ENCODE measurements at places on chromosomes 3 and 15. TPM values are rescaled to one million over a fixed set of nuclear protein-coding genes. Genes with fewer than 3 reads are reported as not detected.

DNA sequence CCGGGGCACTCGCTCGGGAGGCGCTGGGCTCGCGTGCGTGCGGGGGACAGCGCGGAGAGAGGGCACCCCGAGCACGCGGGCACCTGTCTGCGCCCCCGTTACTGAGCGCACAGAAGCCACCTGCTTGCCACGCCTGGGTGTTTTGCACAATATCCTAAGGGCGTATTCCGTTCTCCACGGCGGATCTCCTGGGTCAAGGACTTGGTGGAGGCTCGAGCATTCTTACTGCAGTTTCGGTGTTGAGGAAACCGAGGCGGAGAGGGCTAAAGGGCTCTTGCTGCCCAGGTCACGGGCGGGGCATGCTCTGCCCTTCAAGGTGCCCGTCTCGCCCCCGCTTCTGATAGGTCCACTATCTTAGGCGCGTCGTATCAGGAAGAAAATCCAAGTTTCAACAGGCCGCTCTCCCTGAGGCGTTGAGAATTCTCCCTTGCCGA is 526 bp downstream of the GPD1L start:
- peaks cover 23% of the 10 kb centered on the region for H3K4me1 ChIP-seq
- peak overlapping the region; percentile 59 for H3K27ac ChIP-seq
- DNase-seq = peak; percentile 21
- no peaks in the 10 kb centered on the region for H3K36me3 ChIP-seq
- H3K27me3 ChIP-seq = no peaks in the 10 kb centered on the region

GRCh38 chr3:131114256-131114655 is 87.6 kb downstream of the NEK11 start:
- no peak overlapping the region for H3K4me3 ChIP-seq
- H3K36me3 ChIP-seq = no peaks in the 10 kb centered on the region
- no peaks in the 10 kb centered on the region for H3K27me3 ChIP-seq
- H3K4me1 ChIP-seq = no peaks in the 10 kb centered on the region
- DNase-seq = no peak

- DNase-seq = no peak
- no peak overlapping the region for H3K27ac ChIP-seq
- no peaks in the 10 kb centered on the region for H3K27me3 ChIP-seq
Observed at GRCh38 chr15:99644913-99645542, 79.2 kb downstream of the MEF2A start.

GRCh38 chr15:76070921-76071635 is 11.3 kb downstream of the TMEM266 start:
- no peak for DNase-seq
- H3K4me1 ChIP-seq = no peaks in the 10 kb centered on the region
- H3K27me3 ChIP-seq = peaks cover 3% of the 10 kb centered on the region
- no peaks in the 10 kb centered on the region for H3K36me3 ChIP-seq
- no peak overlapping the region for H3K27ac ChIP-seq
- no peak overlapping the region for H3K4me3 ChIP-seq

GRCh38 chr3:28267984-28268849 is 26.8 kb downstream of the CMC1 start:
- H3K4me3 ChIP-seq = no peak overlapping the region
- DNase-seq = no peak
- no peaks in the 10 kb centered on the region for H3K27me3 ChIP-seq
- H3K4me1 ChIP-seq = no peaks in the 10 kb centered on the region

DNA sequence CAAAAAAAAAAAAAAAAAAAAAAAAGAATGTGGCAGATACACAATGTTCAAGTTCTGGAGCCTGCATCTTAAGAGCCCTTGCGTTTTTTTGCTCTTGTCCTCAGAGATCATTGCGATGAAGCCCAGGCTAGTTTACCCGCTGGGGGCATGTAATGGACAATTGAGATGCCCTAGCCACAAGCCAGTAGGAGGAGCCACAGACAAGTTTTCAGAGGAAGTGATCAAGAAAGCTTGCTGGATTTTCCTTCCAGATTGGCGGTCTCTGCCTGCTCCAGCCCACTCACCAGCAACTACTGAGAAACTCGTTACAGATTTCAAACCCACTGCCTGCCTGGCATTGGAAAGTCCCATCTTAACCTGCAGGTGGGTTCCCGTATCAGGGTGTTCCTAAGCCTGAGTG is 192.1 kb upstream of the EOMES start:
- no peaks in the 10 kb centered on the region for H3K4me1 ChIP-seq
- H3K36me3 ChIP-seq = no peaks in the 10 kb centered on the region
- no peaks in the 10 kb centered on the region for H3K27me3 ChIP-seq
- no peak for DNase-seq
- no peak overlapping the region for H3K27ac ChIP-seq

- no peak for DNase-seq
- no peaks in the 10 kb centered on the region for H3K36me3 ChIP-seq
- no peak overlapping the region for H3K4me3 ChIP-seq
- H3K27me3 ChIP-seq = peaks cover 37% of the 10 kb centered on the region
- H3K4me1 ChIP-seq = peaks cover 30% of the 10 kb centered on the region
- no peak overlapping the region for H3K27ac ChIP-seq
Observed at GRCh38 chr3:12991481-12991837, 81.8 kb downstream of the IQSEC1 start.

GRCh38 chr3:188729422-188729821 is 442.3 kb upstream of the TPRG1 start:
- no peaks in the 10 kb centered on the region for H3K36me3 ChIP-seq
- no peak for DNase-seq
- H3K27me3 ChIP-seq = no peaks in the 10 kb centered on the region
- H3K27ac ChIP-seq = no peak overlapping the region

DNA sequence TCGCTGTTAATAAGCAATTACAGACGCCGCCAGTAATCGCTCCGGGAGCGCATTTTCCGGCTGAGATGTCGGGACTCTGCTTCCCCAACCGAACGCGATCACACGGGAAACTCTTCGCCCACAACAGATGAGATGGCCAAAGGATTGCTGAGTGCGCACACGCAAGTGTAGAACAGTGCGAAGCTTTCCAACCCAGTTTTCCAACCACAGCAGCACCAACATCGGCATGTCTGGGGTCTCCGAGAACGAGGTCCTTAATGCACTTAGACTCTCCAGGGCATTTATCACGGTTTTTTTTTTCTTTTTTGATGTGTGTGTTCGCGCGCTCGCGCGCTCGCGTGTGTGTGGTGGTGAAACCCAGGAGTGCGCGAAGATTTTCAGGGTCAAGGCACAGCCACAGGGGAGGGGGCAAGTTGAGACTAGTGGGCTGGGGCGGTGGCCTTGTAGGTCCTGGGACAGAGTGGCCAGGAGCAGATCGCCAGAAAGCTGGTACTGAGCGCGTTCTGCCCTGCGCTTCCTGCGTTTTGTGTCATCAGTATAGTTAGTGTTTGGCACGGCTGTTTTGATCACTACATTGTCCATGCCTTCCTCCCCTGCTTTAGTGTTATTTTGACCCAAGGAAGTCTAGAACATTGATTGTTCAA is 1.8 kb upstream of the EOMES start:
- H3K4me1 ChIP-seq = peaks cover 41% of the 10 kb centered on the region
- peaks cover 87% of the 10 kb centered on the region for H3K27me3 ChIP-seq
- no peak overlapping the region for H3K27ac ChIP-seq
- no peak overlapping the region for H3K4me3 ChIP-seq
- DNase-seq = no peak
- H3K36me3 ChIP-seq = no peaks in the 10 kb centered on the region

GRCh38 chr3:53153980-53154379 is 7.0 kb upstream of the PRKCD start:
- peaks cover 34% of the 10 kb centered on the region for H3K27me3 ChIP-seq
- no peaks in the 10 kb centered on the region for H3K36me3 ChIP-seq
- peaks cover 7% of the 10 kb centered on the region for H3K4me1 ChIP-seq
- H3K27ac ChIP-seq = no peak overlapping the region

DNA sequence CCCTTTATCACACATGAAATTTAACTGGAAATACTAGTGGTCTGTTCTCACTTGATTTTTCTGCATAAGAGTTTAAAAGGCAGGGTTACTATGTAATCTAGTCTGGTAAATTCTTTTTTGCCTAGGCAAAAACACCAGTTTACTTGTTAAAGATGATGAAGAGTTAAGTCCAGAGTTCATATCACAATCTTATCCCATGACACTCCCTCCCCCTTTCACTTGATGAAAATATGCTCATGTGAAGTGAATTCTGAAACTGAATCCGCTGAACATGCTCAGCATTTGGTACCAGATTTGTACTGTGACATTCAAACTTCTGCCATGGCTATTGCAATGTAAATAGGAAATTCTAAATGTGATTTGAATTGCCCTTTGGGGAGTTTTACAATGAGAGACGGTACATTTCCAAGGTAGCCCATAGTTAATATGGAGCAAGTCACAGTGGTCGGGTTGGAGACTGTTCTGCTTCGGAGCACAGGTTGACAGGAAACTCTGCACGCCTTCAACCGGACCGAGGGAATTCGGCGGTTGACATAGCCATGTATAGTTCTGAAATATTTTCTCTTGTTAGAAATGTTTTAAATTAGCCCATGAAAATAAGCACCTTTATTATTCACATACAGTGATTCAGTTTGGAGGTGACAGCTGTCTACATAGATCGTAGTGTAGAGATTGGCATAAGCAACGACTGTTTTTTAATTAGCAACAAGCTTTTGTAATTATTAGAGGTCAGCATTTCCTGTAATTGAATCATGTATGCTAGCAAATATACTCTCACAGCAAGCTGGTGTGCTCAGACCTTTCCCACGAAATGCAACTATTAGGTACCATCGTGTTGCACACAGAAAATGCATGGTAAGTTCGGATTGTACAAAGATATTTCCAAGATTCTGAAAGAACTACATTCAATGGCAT is 768.6 kb upstream of the GOLIM4 start:
- DNase-seq = no peak
- no peak overlapping the region for H3K4me3 ChIP-seq
- no peaks in the 10 kb centered on the region for H3K4me1 ChIP-seq

- DNase-seq = no peak
- no peak overlapping the region for H3K4me3 ChIP-seq
- no peak overlapping the region for H3K27ac ChIP-seq
Observed at GRCh38 chr15:69557707-69558409, 105.2 kb downstream of the RPLP1 start.

DNA sequence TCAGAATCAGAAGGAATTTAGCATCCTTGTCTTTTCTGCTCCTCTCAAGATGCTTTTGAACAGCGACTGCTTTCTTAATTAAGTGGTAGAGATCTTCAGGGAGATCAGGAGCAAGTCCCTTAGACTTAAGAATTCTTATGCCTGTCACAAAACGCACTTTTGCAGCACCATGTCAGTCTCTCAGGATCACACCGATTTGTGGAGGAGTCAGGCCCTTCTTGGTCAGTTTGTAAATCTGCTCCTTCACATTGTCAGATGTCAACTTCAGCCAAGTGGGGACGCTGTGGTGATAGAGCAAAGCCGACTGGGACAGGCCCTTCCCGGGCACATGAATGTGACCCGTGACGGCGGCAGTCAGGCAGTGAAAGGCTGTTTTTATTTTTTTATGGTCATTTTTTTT is 35.7 kb upstream of the MYZAP start:
- no peaks in the 10 kb centered on the region for H3K27me3 ChIP-seq
- H3K27ac ChIP-seq = peak overlapping the region; percentile 95
- DNase-seq = no peak
- peaks cover 51% of the 10 kb centered on the region for H3K4me1 ChIP-seq

DNA sequence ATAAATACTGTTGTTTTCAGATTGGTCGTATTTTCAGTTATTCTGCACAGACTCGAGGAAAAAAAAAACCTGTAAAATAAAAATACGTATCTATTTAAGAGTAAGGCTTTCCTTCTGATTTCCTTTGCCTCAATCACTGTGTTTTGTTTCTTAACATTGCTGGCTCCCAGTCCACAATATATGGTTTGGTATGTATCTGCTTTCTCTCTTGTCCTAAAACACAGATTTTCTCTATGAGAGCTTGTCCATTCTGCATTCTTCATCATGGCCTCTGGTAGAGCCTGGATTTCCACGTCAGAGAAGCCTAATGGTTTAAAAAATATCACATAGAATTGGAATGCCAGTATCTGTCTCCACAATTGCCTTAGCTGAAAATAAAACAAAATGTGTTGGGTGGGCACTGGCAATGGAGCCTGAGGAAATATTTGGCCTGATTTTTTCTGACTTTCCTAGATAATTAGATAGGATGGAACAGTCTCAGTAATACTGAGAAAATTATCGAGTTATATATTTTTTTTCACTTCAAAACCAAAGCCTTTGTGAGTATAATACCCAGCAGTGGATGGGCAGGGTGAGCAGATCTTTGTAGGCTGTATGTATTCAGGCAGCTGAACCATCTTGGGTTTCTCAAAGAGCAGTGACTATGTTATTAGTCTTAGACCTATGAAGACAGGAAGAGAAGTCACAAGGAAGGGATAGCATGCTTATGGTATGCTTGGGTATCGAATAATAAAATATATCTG is 1.9 kb downstream of the CD200 start:
- H3K36me3 ChIP-seq = no peaks in the 10 kb centered on the region
- no peaks in the 10 kb centered on the region for H3K4me1 ChIP-seq
- peak; percentile 72 for DNase-seq
- peak overlapping the region; percentile 61 for H3K4me3 ChIP-seq
- peak overlapping the region; percentile 97 for H3K27ac ChIP-seq
- no peaks in the 10 kb centered on the region for H3K27me3 ChIP-seq

Gene ZNF502
- total RNA-seq = 8.4 TPM
